ENCODE measurements at places on chromosomes 7 and 10.

GRCh38 chr10:114937962-114938855 lies at the start of gene TRUB1:
TRUB1 (plus strand) TSS chr10:114938195; CDS start chr10:114938254, 59 bp downstream.
- DNase-seq, result peak; percentile 98

GRCh38 chr7:78299088-78299487 lies 500.5 kb downstream of the PHTF2 start:
- DNase-seq, result no peak

DNA sequence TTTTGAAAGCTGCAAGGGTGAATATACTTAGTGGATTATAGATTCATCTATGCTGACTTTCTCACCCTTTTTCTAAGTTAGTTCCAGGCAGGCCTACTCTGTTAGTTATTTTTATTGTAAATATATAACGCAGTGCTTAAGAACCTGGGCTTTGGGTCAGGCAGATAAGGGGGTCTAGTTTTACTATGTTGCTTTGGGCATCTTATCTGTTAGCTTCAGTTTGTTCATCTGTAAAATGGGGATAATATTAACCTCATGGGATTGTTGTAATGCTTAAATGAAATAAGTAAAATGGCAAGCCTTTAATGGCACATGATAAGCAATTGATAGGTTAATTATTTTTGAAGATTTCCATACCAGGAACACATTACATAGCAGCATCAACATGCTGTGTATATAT lies 79.5 kb downstream of the ST7 start:
- DNase-seq, result no peak

- no peak for DNase-seq
Measured at GRCh38 chr10:29317423-29318021, 28.7 kb downstream of the LYZL1 start.

- DNase-seq, result no peak
Measured at GRCh38 chr7:7098280-7098818, 84.0 kb upstream of the C1GALT1 start.

DNA sequence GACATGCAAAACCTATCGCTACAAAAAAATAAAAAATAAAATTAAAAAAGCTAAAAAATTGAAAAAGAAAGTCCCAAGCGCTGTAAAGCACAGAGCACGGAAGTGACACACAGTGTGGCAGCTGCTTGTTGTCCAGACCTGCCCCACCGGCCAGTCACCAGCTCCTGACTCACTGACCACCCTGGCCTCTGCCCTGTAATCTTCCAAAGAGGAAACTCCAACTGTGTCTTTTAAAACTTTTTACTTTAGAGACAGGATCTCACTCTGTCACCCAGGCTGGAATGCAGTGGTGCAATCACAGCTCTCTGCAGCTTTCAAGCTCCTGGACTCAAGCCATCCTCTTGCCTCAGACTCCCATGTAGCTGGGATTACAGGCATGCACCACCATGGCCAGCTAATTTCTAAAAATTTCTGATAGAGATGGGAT lies 23.6 kb downstream of the GNA12 start:
- no peak for DNase-seq

DNA sequence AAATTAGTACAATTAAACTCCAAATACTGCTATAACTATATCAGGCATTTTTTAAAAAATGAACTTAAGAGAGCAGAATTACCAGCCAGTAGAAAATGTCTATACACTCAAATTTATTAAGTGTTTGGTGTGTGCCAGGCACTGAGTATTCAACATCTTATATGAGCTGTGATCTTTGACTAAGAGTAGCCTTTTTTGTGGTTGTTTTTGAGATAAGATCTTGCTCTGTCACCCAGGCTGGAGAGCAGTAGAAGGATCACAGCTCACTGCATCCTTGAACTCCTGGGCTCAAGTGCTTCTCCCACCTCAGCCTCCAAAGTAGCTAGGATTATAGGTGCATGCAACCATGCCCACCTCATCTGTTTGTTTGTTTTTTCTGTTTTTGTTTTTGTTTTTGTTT lies 102.5 kb upstream of the CELF2 start:
- no peak for DNase-seq

DNA sequence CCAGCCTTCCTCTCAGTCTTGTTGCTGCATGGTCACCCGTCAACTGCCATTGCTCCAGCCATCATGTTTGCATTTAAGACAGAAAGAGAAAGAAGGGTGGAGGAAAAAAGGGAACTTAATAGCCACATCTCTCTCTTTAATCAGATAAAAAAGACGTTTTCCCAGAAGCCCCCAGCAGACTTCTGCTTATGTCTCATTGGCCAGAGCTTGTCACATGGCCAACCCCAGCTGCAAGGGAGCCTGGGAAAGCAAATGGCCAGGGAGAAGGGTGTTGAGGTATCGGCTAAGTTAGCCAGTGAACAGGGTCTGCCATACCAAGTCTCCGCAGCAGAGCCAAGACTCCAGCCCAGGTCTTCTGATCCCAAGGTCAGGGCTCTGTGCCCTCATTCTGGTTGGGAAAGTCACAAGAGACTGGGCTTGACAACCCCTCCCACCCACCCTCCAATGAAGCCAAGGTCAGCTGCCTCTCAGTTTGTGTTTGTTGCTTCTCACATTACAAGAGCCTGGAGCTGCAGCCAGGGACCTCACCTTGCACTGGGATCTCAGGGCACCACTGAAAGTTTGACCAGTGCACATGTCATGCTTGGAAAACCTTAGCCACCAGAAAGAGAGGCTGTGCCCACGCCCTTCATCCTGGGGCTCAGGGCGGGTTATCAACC lies 80.3 kb upstream of the LYZL2 start:
- no peak for DNase-seq

DNA sequence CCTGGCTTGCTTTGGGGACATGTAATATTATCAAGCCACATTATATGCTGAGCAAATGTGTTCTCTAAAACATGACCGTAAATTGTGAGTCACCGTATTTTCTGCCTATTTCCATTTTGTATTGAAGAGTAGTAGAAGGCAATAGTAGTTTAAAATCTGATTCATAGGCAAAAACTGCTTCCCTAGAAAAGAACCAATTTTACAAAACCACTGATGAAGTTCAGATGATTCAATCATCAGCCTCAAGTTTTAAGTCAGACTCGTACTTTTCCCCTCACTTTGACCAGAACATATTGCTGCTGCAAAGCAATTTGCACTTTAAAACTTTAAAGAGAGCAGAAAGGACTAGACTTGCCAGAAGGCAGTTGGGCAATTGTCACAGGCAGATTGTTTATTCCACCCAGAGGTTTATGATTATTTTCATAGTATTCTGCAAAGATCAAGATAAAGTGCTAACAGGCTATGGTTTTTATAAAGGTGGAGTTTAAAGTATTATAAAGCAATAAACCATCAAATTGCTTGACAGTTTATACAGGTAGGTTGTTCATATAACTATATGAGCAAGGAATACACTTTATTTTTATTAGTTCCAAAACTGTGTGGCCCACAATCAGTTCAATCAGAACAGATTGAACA lies 168.2 kb downstream of the ETV1 start:
- DNase-seq, result no peak

DNA sequence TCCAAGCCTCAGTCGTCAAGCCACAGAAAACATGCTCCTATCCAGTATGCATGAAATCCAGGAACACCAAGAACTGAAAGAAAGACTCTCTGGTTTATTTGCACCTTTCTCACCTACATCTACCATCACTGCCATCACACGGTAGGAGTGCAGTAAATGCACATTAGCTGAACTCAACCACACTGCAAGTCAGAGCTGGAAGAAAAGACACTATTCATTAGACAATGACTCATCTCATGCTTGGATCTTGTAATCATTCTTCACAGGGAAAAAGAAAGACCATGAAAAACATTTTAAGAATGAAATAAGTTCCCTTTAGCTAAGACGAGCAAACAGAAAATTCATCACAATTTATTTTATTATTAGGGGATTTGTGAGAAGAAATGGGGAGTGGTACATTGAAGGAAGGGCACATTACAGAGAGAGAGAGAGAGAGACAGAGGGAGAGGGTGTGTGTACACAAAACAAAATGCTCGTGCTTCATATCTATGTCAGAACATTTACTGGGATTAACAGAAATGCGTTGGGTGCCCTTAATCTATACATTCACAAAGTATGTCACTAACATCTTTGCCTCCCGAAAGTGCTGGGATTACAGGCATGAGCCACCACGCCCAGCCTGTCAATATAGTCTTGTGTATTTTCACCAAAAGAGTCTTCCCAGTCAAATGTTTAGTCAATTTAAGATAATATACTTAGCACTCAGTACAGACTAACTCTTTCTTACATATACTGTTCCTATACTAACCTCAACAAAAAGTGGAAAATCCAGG lies 324.9 kb downstream of the PARD3 start:
- no peak for DNase-seq

DNA sequence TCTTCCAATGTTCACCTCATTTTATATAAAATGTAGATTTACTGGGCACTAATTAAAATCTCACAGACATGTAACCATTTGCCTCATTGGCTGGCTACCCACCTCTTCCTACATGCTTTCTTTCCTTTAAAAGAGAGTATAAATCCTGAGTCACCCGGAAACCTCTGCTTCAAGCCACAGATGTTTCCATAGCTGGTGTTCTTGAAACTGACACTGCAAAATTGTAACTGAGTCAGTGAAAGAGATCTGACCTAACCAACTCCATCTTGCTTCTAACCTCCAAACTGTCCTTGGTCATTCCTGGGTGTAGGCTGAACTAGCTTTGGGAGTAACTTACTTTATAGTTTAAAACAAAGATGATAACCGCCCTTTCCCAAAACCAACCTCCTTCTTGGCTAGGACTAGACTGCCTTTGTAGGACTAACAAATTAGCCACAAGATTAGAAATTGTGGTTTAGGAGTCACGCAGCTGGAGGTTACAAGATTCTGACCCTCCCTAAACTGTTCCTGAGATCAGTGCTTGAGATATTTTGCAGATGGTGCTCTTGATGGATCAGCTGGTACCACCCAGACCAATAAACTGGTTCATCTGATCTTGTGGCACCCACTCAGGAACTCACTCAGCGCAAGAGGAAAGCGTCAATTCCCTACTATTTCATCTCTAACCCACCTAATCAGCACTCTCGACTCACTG lies 33.5 kb downstream of the SVOPL start:
- no peak for DNase-seq

- DNase-seq, result no peak
Measured at GRCh38 chr10:103828587-103829197, 26.7 kb downstream of the SH3PXD2A start.

DNA sequence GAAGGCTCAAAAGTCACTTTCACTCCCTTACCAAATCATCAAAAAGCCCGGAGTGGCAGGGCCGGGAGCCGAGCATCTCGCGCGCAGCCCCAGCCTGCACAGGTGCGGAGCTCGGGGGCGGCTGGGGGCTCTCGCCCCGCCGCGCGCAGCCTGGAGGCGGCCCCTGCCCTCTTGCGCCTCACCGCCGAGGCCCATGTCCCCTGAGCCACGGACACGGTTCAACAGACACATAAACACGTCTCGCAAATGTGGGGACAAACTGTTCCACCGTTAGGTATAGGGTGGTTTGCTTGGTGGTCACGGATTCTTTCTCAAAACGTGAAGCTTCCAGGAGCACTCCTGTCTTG lies 700 bp downstream of the GSAP start:
- DNase-seq, result peak; percentile 43

DNA sequence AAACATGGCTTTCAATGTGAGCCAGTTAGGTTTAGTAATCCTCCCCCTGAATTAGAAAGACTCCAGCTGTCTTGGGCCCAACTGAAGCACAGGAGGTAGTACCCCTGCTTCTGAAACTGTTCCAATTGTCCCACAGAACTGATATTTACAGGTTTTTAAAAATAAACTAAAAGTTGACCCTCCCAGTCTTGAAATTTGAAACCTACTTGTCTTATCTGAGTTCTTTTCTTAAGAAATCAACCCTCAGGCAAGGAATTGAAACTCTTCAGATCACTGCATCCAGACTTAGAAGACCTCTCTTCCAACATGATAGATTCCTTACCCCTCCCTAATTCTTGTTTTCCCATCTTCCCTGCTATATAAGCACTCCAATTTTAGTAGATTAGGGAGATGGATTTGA lies 13.3 kb upstream of the ARHGAP21 start:
- DNase-seq, result no peak

- DNase-seq, result no peak
Measured at GRCh38 chr7:39507866-39508551, 58.2 kb upstream of the YAE1 start.

GRCh38 chr7:138167222-138167621 lies 91.0 kb downstream of the AKR1D1 start:
- DNase-seq, result peak; percentile 26

DNA sequence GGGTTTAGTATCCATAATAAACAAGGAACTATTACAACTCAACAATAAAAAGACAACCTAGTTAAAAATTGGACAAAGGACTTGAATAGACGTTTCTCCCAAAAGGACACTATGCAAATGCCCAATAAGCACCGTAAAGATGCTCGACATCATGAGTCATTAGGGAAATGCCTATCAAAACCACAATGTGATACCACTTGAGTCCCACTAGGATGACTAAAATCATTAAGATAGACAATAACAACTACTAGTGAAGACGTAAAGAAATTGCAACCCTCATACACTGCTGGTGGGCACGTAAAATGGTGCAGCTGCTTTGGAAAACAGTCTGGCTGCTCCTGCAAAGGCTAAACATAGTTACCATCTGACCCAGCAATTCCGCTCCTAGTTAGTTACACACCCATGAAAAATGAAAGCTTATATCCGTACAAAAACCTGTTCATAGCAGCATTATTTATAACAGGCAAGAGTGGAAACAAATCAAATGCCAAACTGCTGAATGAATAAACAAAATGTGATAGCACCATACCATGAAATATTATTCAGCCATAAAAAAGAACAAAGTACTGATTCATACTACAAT lies 17.3 kb downstream of the CCDC3 start:
- no peak for DNase-seq

- DNase-seq, result peak; percentile 54
Measured at GRCh38 chr10:49744924-49745605, 17.1 kb downstream of the OGDHL start.

DNA sequence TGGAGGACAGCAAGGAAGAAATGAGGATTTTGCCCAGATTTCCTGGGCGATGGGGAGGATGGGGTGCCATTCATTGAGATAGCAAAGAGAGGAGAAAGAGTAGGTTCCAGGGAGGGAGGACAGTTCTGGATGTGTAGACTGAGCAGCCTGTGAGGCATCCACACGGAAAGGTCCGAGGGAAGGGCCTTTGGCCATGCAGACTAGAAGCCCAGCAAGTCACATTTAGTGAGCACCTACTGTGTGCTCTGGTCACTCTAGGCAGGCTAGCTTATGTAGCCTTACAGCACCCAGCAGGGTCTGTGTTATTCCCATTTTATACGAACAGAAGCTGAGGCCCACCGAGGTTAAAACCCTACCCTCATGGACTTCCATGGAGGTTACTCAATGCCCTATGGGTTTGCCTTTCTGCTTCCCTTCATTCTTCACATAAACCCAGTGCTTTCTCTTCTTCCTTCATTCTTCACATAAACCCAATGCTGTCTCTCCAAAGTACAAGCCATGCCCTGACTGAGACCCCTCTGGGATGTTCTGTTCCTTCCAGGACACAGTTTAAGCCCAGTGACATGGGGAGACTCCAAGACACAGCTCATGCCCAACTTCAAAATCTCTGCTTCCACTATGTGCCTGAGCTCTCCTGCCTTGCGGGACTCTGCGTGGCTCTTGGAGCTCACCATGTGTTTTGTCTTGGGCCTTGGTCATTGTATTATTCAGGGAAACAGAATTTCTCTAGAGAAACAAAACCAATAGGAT lies 13.7 kb downstream of the IL2RA start:
- DNase-seq, result no peak

Measured in GM23338 (cell line).